ENCODE measurements at places on chromosomes 2 and 18.

DNA sequence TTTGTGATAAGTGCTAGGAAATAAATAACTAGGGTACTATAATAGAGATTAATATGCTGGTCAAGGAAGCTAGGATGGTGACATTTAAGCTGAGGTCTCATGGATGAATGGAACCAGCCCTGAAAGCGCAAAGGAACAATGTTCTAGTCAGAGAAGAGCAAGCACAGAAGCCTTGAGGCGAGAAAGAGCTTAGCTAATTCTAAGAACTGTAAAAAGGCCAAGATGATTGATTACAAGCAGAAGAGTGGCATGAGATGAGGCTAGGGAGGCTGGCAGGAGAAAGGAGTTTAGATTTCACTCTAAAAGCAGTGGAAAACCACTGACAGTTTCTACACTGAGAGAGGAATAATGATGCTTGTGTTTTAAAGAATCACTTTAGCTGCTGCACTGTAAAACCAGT lies 3.4 kb upstream of the YIPF4 start:
- no peak for DNase-seq

- no peak for DNase-seq
Measured at GRCh38 chr18:23585897-23586248, 433 bp downstream of the NPC1 start.

DNA sequence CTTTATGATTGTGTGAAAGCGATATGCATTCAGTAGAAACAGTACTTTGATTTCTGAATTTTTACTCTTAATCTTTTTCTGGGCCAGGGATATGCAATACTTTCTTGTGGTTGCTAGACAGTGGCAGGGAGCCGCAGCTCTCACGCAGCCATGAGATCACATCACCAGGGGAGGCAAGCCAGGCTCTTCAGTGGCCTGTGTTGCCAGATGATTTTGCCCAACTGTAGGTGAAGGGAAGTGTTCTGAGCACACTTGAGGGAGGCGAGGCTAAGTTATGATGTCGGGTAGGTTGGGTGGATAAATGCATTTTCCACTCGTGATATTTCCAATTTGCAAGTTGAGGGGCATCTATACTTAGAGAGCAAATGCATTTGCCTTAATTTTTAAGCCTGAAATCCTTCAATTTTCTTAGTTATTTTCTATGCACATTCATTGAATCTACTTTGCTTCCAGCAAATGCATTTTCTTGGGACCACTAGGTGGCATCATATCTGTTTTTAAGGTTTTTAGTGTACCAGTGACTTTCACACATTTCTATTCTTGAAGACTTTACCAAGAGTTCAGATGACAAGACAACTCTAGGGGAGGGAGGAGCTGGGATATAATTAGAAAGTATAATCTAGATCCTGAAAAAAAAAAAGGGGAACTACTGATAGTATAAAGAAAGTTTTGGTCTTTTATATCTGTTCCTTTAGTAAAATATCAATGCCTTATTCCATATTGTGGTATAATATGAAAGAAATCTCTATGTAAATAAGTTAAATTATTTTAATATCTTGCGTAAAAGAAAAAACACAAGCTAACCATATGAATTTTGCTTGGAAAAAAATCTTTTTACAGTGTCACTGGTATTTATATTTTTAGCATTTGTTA lies 643.3 kb downstream of the SOCS6 start:
- DNase-seq = no peak

GRCh38 chr2:179646173-179646769 lies 215.1 kb downstream of the ZNF385B start:
- DNase-seq = no peak

- no peak for DNase-seq
Measured at GRCh38 chr2:163407296-163407695, 328.5 kb downstream of the FIGN start.

- DNase-seq = no peak
Measured at GRCh38 chr2:218878926-218879761, 1.5 kb upstream of the WNT10A start.

GRCh38 chr2:26438926-26439325 lies 37.2 kb downstream of the DRC1 start:
- DNase-seq = no peak

Measured in anterior cingulate cortex (tissue), 58 donors.